ENCODE measurements at places on chromosomes 13 and 19.

DNA sequence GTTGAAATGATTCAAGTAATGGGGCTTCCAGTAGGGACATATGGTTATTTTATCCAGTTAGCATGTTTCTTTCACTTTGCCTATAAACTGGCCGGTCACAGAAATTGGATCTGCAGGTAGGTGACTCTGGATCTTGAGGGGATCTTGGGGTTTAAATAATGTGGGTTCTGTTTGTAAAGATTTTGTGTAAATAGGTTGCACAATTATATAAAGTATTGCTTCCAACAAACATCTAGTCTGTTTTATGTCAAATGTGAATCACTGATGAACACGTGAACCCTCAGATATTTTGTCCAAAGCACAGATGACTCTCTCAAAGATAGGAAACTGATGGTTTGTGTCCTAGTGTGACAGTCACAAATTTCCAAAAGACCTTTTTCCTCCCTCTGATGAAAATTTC is 98.4 kb downstream of the ZIC5 start:
- DNase-seq: no peak

DNA sequence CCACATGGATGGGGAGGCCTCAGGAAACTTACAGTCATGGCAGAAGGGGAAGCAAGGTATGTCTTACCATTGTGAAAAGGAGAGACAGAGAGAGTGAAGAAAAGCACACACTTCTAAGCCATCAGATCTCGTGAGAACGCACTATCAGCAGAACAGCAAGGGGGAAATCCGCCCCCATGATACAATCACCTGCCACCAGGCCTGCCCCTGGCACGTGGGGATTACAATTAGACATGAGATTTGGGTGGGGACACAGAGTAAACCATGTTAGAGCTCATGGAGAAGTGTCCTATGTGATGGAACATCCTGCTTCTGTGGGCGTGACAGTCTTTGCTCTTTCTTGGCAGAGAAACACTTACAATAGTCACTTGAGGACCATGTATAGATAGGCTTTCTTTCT is 28.1 kb upstream of the ZNF331 start:
- no peak for DNase-seq

DNA sequence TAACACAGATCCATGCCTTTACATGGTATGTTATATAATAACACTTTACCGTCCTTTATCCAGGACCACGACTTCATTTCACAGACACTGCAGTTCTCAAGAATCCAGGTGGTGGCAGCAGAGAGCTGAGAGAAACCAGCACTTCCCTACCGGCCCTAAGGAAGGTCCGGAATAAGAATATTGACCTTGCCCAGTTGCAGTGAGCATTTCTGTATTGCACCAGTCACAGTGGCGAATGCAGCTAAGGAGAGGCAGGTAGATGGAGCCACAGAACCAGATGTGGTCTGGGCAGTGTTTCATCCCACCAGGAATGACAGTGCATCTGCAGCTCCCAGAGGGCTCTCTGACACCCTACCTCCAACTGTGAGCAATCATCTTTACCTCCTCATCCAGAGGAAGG is 44.6 kb downstream of the ZNF787 start:
- DNase-seq: no peak

DNA sequence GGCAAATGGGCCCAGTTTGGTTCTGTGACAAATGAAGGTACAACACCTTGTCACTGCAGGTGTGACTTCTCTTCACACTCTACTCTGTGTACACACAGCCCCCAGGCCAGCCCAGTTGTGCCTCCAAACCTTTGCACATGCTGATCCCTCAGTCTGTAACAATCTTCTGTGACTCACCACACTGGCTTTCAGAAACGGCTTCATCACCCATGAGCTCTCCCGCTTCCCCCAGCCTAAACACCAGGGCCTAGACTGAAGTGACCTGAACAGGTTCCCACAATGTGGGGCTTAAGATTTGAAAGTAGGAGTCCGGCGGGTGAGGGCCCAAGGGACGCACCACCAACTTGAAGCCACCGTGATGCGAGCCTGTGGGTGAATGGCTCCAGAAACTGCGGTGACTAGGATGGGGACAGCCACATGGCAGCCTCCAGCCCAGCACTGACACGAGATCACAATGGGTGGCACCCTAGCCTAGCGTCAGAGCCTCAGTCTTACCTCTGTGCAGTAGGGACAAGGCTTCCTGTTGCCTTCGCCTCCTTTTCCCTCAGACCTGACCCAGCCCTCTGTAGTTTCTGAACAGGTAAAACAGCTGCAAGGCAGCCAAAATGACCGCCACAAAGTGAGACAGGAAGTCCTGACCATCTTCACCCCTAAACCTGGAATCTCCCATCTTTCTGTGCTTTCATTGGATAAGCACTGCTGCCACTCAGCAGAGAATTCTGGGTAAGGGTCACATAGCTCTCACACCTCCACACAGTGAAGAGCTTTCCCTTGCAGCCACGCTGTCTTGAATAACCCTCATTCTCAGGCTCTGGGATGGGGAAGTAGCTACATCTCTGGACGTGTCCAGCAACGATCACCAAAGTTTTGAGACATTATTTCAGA is 34.2 kb upstream of the ZNF599 start:
- no peak for DNase-seq

DNA sequence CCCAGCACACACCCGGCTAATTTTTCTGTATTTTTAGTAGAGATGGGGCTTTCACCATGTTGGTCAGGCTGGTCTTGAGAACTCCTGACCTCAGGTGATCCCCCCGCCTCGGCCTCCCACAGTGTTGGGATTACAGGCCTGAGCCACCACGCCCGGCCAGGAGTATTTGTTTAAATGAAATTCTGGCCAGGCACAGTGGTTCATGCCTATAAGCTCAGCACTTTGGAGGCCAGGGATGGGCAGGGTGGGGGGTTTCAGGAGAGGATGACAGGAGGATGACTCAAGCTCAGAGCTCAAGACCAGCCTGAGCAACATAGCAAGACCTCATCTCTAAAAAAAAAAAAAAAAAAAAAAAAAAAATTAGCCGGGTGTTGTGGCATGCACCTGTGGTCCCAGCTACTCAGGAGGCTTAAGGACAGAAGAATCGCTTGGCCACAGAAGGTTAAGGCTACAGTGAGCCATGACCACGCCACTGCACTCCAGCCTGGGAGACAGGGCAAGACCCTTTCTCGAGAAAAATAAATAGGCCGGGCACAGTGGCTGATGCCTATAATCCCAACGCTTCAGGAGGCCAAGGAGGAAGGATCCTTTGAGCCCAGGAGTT is 8.2 kb upstream of the DHDH start:
- DNase-seq: no peak

DNA sequence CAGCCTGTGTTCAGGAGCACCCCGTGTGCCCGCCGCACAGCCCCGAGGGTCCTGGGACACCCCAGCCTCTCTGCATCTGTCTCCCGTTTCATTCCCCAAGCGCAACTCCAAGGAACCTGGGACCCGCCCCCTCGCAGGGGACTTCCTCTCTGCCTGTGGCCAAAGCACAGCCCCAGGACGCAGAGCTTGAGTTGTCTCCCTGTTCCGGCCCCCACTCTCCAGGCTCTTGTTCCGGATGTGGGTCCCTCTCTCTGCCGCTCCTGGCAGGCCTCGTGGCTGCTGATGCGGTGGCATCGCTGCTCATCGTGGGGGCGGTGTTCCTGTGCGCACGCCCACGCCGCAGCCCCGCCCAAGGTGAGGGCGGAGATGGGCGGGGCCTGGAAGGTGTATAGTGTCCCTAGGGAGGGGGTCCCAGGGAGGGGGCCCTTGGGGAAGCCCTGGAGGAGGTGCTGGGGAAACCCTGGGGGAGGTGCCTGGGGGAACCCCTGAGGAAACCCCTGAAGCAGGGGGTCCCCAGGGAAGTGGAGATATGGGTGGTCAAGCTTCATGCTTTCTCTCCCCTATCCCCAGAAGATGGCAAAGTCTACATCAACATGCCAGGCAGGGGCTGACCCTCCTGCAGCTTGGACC is 1.3 kb downstream of the HCST start:
- peak; percentile 11 for DNase-seq

- no peak for DNase-seq
Measured at GRCh38 chr13:45222919-45223318, 22.1 kb upstream of the KCTD4 start.

DNA sequence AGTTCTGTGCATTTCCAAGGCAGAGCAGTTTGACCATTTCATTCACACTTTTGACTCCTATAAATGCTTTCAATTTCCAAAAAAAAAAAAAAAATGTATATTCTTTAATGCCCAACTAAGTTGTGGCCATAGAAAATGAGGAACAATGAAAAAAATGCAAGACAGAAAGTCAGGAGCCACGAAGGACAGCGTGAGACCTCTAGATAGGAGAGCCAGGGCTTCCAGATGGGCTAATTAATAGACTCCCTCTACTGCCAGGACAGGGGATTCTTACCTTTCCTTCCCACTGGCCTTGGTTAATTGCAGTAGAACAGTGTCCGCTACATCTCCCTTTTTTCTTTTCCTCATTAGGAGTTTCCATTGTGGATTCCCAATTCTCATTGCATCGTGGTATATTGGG is 8.6 kb downstream of the FPR3 start:
- DNase-seq: no peak

DNA sequence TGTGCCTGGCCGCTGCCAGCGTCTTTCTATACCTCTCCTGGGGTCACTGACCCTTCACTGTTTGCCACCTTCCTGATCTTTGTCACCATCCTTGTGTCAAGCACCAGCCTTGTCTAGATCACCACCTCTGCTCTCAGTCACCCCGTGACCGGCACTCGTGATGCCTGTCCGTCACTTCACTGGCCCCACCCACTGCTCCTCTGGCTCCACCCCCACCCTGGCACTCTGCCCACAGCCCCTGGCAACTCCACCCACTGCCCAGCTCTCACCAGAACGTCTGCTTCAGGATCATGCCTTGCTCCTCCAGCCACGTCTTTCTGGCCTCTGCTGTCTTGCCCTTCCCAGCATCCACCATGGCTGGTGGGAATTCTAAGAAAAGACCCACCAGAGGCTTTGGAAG is 24.8 kb upstream of the PLA2G4C start:
- no peak for DNase-seq

- no peak for DNase-seq
Measured at GRCh38 chr19:35533822-35534392, 651 bp downstream of the GAPDHS start.

DNA sequence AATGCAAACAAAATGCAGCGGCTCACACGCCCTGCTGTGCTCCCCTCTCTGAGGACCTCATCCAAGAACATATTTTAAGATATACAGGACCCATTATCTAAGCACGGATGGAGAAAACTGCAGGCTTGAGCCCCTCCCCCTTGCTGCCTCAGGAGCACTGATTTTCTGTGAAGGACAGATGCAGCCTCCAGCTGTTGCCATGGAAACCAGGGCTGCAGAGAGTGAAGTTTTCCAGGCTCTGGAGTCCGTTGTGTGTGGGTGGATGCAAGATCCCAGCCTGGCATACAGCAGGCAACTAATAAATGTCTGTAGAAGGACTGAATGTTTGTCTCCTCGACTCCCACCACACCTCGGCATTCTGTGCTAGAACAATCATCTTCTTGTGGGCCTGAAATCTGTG is 105.6 kb upstream of the PEG3 start:
- peak; percentile 45 for DNase-seq

DNA sequence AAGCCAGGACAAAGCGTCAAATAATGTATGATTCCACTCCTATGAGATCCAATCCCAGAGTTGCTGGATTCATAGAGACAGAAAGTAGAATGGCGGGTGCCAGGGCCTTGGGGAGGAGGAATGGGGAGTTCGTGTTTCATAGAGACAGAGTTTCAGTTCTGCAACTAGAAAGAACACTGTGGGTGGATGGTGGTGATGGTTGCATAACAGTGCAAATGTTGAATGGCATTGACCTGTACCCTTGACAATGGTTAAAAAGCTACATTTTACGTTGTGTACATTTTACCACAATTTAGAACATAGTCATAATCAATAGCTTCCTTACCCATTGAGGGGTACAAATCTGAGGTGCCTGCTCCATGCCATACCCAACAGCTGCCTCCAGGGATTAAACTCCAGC is 33.4 kb downstream of the MBD3L2B start:
- DNase-seq: no peak

GRCh38 chr13:36096461-36097416 is 34.4 kb downstream of the DCLK1 start:
- DNase-seq: no peak

DNA sequence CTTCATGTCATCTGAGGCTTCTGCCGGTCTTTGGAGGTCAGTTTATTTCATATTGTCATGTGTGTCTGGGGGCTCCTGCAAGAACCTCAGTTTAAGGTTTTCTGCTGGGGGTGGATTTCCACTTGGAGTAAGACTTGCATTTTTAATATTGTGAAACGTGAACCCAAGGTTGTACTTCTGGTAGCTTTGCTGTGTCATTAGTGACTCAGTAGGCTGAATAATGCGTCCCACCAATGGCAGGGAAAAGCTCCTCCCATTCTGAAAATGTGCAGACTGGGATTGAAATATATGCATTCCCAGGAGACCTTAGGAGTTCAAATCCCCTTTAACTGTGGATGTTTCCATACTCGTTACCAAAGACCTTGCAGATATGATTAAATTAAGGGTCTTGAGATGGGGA is 46.2 kb downstream of the ING1 start:
- no peak for DNase-seq

DNA sequence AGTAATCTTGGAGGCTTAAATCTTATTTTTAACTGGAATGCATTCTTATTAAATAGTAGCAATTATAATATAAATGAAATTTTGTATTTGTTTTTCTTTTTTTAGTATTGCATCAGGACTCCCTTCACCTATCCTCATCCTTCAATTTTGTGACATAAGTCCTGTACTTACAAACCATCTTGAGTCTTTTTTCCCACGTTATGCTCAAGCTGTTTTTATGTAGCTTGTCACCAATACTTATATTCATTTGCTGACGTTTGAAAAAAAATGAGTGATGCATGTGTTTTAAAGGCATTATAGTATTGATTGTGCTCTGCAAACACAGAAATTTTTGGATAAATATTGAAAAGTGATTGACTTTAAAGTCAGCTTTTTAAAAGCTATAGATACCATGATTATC is 888 bp downstream of the GPR18 start:
- no peak for DNase-seq

GRCh38 chr13:100611678-100612492 is 23.3 kb upstream of the GGACT start:
- DNase-seq: no peak

- DNase-seq: no peak
Measured at GRCh38 chr19:23436318-23436717, 41.0 kb upstream of the ZNF91 start.

DNA sequence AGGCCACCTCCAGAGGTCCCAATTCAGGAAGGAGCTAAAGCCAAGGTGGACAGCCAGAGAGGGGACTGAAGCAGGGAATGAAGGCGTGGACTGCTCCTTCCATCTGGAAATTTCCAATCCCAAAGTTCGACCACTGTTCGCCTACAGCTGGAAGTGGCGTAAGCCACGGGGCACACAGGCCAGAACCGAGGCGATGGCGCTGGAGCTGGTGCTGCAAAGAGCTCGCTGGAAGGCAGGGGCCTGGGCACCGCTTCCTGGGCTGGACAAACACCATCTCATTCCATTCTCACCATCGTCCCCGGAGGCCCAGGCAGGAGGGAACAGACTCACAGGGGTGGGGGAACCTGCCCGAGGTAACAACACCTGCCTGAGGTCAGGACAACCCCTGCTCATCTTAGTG is 4.2 kb downstream of the MAP2K2 start:
- no peak for DNase-seq

All from anterior cingulate cortex (tissue), 58 donors.